NCI-H1092 treated with DMSO at 0.1 percent for 48 hours (cell line): ENCODE measurements at places on chromosomes 7 and 10.

DNA sequence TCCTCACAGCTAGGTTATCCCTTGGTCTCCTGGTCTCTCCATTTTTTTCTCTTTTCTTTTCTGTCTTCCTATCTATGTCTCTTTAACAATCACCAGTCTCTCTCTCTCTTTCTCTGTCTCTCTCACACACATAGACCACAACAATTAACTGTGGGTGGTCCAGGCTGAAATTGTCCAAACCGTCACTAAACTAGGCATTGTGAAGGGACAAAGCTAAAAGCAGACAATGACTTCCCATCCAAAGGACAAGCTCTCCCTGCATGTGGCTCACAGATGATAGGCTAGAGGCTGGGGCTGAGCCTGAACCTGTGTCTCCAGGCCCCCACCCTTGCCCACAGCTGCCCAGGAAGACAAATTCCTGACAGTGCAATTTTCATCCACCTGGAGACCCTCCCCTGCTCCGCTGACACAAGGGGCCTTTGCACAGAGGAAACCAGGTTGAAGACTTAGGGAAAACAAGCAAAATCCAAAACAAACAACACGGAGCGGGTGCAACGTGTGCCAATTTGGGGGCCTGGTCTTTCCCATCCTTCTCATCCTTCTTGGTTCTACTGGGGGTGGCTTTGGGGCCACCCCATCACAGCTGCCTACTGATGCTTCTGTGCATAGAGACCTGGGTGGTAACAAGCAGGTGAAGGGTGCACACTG is 755.4 kb downstream of the GRID1 start:
- DNase-seq: no peak

DNA sequence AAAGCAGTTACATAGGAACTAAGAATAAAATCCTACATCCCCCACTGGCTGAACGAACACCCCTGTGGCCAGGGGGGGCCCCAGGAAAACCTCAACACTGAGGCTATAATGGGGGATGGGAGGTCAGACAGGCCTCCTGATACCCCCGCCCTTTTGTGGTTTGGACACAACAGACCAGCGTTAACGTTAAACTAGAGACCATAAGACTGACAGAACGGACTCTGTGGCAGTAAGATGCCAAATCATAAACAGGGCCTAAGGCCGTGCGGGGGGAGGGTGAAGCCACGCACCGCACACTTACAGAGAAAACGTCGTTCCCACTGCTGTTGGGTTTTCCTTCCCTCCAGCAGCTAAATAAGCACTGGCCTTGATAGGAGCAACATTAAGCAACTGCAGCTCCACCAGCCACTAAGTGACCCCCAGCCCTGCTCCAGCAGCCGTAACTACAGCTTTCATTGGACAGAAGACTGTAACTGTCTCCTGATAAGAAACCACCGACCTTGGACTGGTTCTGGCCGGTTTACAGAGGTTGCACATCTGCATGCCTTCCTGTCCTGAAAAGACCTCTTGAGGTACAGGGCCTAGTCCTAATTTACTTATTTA is 3.4 kb upstream of the PPP2R2D start:
- no peak for DNase-seq

DNA sequence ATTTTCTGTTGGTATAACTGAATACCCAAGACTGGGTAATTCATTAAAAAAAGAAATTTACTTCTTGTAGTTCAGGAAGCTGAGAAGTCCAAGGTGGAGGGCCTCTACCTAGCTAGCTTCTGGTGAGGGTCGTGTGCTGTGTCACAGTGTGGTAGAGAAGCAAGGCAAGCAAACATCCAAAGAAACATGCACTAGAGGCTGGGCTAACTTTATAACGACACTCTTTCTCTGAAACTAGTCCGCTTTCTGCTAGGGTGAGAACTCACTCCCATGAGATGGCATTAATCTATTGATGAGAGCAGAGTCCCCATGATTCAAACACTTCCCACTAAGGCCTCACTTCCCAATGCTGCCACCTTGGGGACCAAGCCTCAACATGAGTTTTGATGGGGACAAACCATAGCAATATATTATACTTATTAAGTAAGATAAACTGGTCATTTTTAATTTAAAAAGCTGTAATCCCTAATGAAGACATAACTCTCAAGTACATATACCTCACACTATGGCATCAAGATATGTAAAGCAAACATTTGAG is 50.8 kb downstream of the PHYHIPL start:
- DNase-seq: no peak

- peak; percentile 57 for DNase-seq
Observed at GRCh38 chr10:80662429-80663261, 124.9 kb downstream of the SH2D4B start.

GRCh38 chr7:18425838-18426445 is 69.6 kb upstream of the HDAC9 start:
- DNase-seq: no peak

GRCh38 chr7:43004082-43004481 is 71.9 kb downstream of the MRPL32 start:
- no peak for DNase-seq
